ENCODE measurements at places on chromosomes 5 and 9.

GRCh38 chr9:126459965-126460843, 133.6 kb downstream of the MVB12B start:
- no peak for DNase-seq

DNA sequence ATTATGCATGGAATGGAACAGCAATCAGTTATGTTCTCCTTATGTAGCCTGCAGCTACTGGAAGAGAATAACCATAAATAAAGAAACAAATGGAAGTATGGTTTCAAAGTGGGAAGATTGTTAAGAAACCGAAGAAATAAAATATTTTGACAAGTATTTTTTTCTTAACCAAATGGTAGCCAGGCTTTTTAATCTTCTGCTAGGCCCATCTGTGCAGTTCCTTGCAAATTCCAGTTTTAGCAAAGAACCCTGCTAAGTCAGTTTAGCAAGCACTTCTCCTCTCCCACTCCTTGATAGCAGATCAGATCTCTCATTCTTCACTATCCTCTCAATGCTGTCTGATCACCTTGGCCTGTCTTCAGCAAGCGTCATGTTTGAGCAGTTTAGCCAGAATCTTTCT, 111.1 kb upstream of the PRDM9 start:
- DNase-seq = no peak

- DNase-seq = no peak
Observed at GRCh38 chr9:106964329-106964728, 101.4 kb downstream of the ZNF462 start.

GRCh38 chr5:10735569-10736276, 25.3 kb downstream of the DAP start:
- peak; percentile 75 for DNase-seq

- DNase-seq = no peak
Observed at GRCh38 chr9:88759364-88759763, 224.4 kb downstream of the NXNL2 start.

DNA sequence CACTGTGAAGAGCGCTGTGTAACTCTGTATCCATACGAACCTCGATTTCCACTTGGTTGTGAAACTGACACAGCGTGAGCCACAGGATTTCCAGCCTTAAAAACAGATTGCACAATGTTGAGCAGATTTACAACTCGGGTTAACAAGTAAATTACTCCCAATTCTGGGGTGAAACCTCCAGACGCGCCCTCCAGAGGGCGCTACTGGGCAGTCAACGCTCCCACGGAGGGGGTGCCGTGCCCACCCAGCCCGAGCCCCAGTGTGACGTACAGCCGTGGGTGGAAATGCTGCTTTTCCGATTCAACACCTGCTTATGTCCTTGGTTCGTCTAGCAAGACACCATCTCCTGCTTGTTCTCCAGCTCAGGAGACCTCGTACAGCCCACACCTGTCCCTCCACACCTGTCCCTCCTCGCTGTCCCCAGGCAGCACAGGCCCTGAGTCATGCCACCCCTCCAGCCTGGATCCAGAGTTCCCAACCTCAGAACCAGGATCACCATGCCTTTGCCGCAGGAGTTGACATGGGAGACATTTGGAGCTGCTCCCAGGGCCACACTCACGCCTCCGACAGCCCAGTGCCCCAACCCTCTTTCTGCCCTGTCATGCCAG, 34.4 kb upstream of the SLC6A3 start:
- DNase-seq = peak; percentile 49

- no peak for DNase-seq
Observed at GRCh38 chr5:107705402-107706014, 34.8 kb upstream of the EFNA5 start.

DNA sequence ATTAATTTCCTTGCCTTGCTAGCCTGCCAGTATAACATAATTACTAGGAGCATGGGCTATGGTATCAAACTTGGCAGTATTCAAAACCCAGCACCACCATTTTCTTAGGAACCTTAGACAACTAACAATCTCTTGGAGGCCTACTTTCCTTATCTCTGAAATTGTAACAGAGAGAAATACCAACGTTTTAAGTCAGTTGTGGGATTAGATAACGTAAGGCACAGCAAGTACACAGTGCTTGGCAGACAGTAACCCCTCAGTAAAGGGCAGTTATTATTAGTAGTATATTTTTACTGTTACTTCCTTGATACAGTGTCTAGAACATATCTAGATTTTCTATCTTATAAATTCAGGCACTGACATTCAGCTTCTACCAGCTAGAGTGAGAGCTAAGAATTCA, 309.6 kb downstream of the ACTL7B start:
- DNase-seq = no peak
